ENCODE measurements at places on chromosomes 7 and 10.

- DNase-seq: no peak
These were observed 283.6 kb downstream of the ADRA2A start for GRCh38 chr10:111360260-111360925.

DNA sequence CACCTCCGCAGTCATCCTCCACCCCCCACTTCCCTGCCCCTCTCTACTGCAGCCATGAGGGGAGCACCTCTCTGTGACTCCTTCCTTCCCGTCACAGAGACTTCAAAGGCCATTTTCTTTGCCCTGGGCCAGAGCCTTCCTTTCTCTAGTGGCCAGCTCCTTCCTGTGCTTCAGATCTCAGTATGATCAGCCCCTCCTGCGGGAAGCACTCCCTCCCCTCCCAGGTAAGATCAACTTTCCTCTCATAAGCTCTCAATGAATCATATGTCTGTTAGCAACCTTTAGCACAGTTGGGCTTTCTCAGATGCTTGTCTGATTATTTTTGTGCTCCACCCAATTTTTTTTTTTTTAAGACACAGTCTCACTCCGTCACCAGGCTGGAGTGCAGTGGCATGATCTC lies 241.0 kb upstream of the PRSS1 start:
- no peak for DNase-seq

DNA sequence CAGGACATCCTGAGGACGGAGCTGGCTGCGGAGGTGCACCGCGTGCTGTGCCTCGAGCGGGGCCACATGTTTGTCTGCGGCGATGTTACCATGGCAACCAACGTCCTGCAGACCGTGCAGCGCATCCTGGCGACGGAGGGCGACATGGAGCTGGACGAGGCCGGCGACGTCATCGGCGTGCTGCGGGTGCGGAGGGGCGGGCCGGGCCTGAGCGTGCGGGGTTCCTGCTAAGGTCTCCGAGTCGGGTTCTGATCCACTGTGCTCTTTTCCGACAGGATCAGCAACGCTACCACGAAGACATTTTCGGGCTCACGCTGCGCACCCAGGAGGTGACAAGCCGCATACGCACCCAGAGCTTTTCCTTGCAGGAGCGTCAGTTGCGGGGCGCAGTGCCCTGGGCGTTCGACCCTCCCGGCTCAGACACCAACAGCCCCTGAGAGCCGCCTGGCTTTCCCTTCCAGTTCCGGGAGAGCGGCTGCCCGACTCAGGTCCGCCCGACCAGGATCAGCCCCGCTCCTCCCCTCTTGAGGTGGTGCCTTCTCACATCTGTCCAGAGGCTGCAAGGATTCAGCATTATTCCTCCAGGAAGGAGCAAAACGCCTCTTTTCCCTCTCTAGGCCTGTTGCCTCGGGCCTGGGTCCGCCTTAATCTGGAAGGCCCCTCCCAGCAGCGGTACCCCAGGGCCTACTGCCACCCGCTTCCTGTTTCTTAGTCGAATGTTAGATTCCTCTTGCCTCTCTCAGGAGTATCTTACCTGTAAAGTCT lies 10.4 kb downstream of the ATG9B start:
- DNase-seq: peak; percentile 82

- no peak for DNase-seq
These were observed 15.2 kb upstream of the FGFR2 start for GRCh38 chr10:121613456-121613855.

DNA sequence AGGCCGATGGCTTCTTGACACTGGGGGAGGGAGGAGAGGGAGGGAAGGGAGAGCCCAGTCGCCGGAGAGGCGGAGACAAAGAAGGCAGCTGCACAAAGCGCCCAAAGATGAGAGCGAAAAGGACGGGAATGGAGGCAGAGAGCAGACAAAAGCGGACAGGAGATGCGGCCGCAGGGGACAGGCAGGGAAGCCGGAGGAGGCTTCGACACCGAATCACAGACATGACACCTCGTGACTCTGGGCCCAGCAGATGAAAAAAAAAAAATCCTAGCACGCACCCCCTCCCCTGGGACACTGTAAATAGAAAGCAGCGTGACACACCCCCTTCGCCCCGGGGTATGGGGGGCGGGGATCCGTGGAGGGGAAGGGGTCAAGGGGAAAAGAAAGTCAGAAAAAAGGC lies 976 bp downstream of the NAT16 start:
- DNase-seq: no peak

GRCh38 chr7:39404907-39405306 lies 161.3 kb upstream of the YAE1 start:
- no peak for DNase-seq

- DNase-seq: no peak
These were observed 650.9 kb upstream of the GALNT17 start for GRCh38 chr7:70480927-70481569.

DNA sequence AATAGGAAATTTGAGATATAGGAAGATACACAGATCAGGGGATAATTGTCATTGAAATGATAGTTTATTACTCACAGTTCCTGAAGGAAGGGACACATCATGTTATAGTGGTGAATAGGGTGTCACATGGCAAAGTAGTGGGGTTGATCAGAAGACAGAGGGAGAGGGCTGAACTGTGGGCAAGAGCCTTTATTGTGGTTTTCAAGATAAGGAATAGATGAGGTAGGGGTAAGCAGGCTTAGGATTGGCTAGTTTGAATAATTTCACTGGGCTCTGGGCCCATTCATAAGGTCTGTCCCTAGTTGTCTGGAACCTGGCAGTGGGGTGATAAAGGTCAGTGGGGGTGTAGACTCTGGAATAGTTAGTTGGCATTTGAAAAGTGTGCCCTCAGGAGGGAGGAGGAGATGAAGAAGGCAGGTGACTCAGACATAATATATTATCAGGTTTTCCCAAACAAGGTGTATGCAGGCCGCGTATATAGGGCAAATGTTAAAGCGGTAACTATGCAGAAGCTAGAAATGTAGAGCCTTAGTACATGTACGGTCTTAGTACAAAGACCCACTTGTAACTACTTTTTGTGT lies 18.5 kb downstream of the FGL2 start:
- DNase-seq: no peak

GRCh38 chr7:16634271-16634738 lies 11.2 kb downstream of the ANKMY2 start:
- no peak for DNase-seq

DNA sequence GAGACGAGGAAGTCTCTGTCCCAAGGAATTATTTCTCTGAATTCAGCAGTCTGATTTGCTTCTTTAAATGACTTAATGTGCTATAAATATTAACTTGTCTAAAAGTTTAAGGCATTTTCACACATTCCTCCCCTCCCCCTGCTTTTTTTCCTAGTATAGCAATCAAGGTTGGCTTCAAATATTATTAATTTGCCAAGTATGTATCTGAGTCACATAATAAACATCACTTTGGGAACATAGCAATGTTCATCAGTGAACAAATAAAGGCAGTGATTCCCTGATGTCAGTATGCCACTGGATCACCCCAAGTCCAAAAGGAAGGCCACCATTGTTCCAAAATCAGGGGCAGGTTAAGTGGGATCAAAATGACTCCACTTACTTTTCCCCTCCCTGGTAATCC lies 40.5 kb downstream of the PDE6C start:
- no peak for DNase-seq

DNA sequence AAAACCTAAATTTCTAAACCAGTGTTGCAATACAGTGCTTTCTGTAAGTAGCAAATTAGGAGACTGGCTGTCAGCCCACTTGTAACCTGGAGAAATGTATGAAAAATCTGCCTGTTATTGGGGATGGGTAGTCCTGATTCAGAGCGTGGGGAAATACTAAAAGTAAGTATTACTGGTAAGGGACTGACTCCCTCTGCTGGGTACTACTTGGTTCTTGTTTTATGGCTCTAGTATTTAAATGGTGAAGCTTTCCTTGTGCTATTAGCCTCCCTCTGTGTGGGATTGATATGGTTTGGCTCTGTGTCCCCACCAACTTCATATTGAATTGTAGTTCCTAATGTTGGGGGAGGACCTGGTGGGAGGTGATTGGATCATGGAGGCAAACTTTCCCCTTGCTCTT lies 886.1 kb downstream of the SORCS1 start:
- DNase-seq: no peak

DNA sequence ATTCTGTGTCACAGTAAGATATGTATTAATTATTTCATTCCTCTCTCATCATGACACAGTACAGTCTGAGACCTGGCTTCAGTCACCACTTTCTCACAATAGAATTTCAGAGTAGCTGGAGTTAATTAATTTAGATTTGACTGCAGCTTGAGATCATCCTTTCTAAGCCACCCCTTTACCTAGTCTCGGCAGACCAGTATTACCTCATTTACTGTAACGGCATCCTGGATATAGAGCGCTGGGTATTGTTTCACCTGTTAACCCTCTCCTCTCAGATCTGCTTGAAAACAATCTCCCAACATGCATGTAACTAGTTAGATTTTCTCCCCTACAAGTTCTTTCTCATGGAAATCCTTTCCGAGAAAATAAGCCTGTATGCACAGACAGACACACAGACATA lies 1057.5 kb downstream of the GATA3 start:
- no peak for DNase-seq

DNA sequence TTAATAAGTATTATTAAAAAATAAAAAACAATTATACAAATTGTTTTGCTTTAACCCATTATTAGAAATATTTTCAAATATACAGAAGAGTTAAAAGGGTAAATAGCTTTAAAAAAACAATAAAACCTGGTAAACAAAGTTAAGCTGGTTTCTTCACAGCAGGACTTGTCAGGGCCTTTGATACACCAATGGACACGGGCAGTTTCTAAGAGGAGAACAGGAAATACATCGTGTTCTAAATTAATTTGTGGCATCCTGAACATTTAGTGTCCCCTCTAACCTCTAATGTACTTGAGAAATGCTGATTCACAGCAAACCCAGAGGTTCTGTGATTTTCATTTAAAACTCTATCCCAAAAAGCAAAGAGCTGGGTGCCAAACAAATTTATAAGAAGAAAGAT lies 80.8 kb downstream of the RAB11FIP2 start:
- DNase-seq: no peak

- DNase-seq: no peak
These were observed 64.7 kb upstream of the THSD7A start for GRCh38 chr7:11896663-11897062.

GRCh38 chr7:108448584-108449505 lies 7.4 kb downstream of the NRCAM start:
- no peak for DNase-seq

DNA sequence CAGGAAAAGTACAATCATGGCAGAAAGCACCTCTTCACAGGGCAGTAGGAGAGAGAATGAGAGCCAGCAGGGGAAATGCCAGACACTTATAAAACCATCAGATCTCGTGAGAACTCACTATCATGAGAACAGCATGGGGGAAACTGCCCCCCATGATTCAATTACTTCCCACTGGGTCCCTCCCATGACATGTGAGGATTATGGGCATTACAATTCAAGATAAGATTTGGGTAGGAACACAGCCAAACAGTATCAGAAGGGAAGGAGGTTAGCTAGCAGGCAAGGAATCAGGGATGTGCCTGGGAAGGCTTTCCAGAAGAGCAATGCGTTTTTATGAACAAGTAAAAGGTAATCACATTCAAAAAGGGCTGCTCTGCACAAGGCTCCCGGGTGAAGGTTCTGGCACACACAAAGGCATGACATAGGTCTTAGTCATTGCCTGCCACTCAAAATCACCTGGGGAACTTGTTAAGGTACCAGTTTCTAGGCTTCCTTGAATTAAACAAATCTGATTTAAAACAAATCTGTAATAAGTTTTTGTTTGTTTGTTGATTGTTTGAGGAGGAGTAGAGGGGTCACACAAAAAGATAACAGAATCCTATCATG lies 40.9 kb downstream of the BMPER start:
- no peak for DNase-seq

GRCh38 chr7:129865093-129865924 lies 87.5 kb downstream of the UBE2H start:
- no peak for DNase-seq

DNA sequence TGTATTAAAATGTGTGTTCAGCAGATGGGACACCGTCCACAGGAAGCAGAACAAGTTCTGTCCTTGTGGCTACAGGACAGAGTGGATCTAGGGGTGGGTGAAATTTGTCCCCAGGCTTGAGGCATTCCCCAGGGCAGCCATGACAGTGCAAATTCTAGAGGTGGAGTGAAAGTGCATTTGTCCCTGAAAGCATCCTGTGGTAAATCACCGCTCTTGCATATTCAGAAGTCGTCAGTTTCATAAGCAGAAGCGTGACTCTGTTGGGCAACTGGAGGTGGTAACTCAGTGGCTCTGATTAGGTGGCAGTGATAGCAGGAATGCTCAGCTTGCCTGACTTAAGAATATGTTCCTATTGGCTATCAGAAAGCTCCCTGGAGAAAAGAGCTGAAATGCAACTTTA lies 96.6 kb downstream of the SNX10 start:
- no peak for DNase-seq

GRCh38 chr10:972763-973162 lies 15.5 kb upstream of the GTPBP4 start:
- peak; percentile 52 for DNase-seq

- DNase-seq: no peak
These were observed 154.7 kb upstream of the DGKB start for GRCh38 chr7:15057272-15057671.

GRCh38 chr7:1457059-1457948 lies 2.0 kb downstream of the MICALL2 start:
- DNase-seq: no peak

DNA sequence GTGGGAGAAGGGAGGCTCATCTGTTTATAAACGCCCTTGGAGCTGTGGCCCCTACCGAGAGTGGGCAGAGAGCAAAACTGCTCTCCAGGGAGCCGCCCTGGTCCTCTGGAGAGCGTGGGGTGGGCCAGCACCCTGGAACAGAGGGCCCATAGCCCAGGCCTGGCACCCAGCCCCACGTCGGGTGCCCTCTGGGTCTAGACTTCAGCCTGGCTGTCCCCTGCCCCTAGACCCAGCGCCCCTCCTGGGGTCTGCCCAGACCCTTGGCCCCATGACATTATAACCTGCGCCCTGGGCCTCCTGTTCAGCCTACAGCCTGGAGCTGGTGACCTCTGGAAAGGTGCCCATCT lies 24.7 kb downstream of the GET4 start:
- DNase-seq: no peak

DNA sequence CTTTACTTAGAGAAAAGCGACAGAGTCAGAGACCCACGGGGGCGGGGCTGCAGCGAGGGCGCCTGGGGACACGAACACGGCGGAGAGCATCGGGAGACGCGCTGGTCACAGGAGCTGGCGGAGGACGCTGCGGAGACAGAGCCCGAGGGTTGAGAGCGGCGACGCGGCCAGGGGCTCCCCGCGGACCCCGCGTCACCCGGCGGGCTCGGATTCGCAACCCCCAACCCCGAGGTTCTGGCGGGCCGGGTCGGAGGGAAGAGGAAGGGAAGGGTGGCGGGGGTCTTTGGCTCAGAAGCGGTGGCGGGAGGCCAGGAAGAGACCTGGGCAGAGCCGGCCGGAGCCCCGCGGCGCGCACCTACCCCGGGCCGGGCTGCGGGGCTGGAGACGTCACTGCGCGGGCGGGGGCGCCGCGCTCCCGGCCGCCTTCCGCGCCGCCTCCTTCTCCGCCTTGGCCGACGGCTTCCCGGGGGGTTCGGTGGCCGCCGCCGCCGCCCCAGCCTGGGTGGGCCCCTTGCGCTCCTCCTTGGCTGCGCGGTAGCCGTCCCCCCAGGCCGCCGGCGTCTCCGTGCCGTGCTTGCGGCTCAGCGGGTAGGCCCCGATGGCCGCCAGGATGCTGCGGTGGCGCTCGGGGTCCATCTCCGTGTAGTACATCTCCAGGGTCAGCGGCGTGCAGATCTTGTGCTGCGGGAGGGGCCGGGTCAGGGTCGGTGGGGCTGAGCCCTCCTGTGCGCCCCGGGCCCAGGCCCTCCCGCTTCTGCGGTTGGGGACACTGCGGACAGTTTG lies 11.1 kb downstream of the CALY start:
- DNase-seq: no peak

- peak; percentile 41 for DNase-seq
These were observed 37.3 kb downstream of the CFAP46 start for GRCh38 chr10:132904814-132905649.

Measured in upper lobe of right lung (tissue), 1 donor.